ENCODE measurements at places on chromosomes 12 and 14.

DNA sequence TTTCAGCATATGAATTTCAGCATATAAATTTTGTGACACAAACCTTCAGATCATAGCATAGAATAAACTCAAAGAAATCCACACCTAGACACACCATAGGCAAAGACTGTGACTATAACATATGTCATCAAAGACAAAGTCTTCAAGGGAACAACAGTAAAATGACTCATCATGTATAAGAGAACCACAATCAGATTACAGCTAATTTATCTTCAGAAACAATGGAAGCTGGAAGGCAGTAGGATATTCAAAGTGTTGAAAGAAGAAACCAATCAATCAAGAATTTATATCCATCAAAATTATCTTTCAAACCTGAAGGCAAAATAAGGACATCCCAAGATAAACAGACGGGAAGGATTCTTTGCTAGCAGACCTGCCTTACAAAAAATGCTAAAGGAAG is 29.0 kb downstream of the DLK1 start:
- DNase-seq = no peak

DNA sequence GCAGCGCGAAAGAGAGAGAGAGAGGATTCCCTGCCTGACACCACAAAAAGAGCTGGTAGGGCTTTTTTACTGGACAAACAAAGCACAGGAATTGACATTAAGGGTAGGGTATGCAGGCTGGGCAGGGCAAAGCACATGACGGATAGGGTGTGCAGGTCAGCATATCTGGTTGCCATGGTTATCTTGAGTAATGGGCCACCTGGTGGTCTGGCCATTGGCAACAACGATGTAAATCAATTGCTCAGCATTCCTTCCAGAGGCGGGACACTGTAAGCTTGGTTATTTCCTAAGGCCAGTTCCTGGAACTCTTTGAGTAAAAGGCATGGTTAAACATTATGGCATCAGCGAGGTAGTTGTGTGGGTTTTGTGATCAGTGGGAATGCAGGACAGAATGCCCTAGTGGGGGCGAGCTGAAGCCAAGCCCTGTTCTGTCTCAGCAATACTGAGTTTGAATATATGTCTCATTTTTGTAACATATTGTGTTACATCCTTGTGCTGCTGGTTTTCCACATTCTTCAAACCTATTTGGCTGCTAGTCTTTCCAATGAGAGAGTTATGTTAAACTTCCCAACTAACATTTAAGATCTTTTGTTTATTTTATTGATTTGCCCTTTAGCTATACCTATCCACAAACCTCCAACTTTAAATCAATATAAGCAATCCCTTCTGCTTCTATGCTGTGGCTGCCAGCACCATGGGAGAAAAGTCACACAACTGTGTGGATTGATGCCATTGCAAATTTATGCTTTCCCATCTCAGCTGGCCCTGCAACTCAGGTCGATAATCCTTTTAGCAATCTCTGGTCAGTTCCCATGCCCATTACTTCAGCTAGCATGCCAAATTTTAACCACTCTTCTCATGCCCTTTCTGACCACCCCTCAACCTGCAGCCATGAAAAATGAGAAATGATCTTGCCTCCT is 396.7 kb upstream of the PDE3A start:
- DNase-seq = no peak

- DNase-seq = no peak
Measured at GRCh38 chr12:15364221-15365160, 42.2 kb downstream of the PTPRO start.

DNA sequence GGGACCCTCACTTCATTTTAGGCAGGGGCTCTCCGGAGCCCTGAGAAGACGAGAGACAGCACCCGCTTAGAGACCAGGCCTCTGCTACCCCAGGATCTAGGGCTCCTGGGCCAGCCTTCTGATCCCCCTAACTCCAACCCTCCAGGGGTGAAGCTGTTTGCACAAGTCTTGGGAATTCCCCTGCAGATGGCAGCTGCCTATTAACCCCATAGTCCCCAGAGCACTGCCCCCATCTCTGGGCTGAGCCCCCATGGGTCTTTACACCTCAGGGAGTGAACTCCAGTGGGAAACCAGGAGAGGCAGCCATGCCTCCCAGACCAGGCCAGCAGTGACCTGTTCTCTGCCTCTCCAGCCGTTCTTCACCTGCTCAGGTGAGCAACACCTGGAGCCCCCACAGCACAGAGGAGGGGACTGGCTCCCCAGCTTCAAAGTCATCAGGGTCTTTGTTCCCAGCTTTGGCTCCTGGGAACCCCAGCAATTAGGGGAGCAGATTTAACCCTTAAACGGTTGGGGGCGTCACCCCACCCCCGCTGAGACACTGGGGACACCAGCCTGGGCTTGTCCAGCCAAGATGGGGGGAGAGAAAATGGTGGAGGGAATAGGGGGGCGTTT is 2.3 kb downstream of the WNT10B start:
- no peak for DNase-seq

- no peak for DNase-seq
Measured at GRCh38 chr12:57811028-57811755, 7.3 kb downstream of the AVIL start.

DNA sequence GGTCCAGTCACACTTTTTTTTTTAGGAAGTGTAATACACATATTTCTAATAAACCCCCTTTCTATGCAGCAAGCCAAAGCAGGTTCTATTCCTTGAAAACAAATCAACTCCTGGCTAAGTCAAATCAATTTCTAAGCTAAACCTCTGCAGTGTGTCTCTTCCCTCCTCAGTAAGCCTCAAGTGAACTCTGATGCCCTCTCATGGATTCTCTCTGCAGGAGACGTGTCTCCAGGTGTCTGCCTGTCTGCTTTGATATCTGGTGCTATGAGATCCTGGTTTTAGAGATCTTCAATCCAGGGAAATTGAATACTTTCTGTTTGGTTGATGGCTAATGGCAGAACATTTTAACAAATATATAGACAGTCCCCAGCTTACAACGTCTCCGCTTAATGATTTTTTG is 791.7 kb downstream of the AACS start:
- DNase-seq = no peak

Measured in stimulated activated CD8-positive, alpha-beta memory T cell treated with anti-CD3 and anti-CD28 coated beads, Interleukin-4, amount 100 ng/mL, for 4 hours (primary cell).